ENCODE measurements at places on chromosomes 2 and 18.
A peak's percentile ranks its signal among the peaks of the same experiment; 100 is the strongest.

DNA sequence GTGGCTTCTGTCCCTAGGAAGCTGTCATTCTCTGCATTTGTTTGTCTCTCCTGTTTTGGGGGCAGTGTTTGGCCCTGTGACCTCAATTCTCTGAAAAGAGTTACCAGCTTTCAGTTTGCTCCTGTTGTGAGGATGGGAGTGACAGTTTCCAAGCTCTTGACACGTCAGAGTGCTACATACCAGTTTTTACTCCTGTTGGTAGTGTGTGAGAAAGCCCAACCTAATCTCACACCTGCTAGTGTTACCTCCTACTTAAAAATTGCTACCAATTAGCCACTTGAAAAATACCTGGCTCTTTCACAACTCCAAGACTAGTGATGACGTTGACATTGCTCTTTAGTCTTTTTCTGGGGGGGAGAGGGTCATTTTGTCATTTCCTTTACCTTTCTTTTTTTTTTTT, 14.1 kb downstream of the SKA1 start:
- DNase-seq: no peak

GRCh38 chr2:48723129-48723528, 32.4 kb downstream of the LHCGR start:
- DNase-seq: no peak

GRCh38 chr18:33135951-33136660, 304.4 kb downstream of the CCDC178 start:
- DNase-seq: no peak

DNA sequence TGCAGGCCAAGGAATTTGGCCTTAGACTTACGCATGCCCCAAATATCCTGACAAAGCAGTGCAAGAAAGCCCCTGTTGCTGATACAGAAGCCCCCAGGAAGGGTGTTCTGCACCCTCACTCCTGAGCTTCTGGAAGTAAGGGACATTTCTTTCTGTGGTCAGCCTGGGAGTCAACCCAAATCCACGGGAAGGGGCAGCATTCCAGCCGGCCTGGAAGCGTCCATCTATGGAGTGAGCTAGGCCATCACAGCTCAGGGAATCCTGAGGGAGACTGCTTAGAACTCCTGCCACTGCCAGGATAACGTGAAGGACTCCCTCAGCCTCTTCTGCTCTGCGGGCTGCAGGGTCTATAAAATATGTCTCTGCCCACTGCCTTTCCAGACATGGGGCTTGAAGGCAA, 173.9 kb downstream of the ANAPC1 start:
- no peak for DNase-seq

DNA sequence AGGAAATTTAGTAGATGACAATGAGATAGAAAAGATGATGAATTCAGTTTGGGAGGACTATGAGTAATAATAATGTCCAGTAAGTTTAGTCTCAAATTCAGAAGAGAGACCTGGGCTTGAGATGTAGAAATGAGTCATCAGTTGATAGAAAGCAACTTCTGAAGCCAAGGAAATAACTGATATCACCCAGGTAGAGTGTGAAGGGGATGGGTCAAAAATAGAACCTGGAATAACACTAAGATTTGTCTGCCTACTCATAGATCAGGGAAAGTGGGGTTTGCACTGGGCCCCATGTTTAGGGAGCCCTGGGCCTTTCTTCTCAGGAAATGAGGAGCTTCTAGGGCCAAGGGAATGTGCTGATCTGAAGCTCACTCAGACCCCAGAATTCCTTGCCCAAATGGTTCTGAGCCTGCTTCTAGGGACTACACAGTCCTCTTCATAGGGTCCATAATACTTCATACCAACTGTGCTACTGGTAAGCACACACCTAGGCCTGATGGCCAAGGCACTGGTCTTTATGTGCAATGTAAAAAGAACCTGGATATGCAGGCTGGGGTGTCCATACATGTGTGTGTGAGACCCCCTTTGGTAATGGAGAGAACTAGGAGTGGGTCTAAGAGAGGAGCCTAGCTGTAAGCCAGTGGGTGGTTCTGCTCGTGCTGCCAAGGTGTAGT, 141.2 kb downstream of the IKZF2 start:
- no peak for DNase-seq

- no peak for DNase-seq
Observed at GRCh38 chr18:21112140-21112473, 494 bp upstream of the ROCK1 start.

- DNase-seq: no peak
Observed at GRCh38 chr2:26299471-26300101, 46.4 kb upstream of the SELENOI start.

DNA sequence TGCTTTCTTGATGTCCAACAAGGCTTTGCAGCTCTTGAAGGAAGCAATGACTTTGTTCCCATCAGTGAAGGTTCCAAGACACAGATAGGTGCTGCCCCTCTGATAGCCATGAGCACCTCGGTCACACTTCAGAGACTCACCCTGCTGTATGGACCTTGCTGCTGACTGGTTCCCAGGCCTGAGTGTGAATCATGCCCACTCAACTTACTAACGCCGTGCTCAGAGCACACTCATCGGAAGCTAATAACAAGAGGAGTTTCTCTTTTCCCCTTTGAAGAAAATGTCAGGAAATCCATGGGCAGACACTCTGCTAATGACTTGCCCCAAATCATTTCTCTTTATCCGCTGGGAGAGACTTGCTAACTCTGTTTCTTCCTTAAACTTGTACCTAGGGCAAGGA, 83.8 kb upstream of the ARL4C start:
- no peak for DNase-seq

DNA sequence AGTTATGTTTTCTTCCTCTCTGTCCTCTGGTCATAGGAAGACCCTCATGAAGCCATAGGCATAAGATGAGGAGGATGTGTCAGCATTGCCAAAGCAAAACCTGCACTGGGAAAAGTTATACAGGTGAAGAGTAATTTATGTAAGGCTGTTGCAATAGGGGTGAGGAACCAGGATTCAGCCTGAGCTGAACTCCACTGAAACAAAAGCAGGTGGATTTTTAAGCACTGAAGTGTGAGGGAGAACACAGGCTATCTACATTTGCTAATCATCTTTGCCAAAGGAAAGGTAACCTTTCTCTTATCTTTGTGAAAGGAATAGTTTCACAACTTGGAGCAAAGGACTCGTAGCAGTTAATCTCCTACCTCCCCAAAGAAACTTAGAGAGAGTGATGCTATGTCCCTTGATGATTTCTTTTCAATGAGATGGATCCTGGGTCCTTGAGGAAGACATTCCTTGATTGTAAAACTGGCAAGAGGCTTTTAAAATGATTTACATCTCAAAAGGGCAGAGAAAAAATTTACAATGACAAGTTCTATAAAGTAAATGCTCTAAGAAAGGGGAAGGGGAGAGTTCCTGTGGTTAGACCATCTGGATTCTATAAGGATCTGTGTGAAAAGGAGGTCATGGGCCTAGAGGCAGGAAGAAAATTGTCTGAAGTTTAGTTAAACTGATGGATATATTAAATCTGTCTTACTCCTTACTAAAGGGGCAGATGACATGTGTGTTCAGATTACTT, 385.4 kb upstream of the CDH7 start:
- DNase-seq: no peak

GRCh38 chr2:106623456-106623855, 136.3 kb downstream of the CD8B2 start:
- DNase-seq: no peak

DNA sequence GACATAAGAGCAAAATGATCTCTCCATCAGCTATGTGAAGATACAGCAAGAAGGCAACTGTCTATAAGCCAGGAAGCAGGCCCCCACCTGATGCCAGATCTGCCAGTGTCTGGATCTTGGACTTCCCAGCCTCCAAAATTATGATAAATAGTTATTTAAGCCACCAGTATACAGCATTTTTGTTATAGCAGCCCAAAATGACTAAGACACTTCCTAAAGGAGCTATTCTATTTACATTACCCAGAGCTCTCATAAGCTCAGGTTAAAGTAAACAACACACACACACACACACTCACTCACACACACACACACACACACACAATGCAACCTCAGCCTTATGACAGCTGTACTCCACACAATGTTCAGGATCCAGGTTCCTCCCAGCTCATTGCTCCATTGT, 5.7 kb upstream of the YPEL5 start:
- DNase-seq: no peak

DNA sequence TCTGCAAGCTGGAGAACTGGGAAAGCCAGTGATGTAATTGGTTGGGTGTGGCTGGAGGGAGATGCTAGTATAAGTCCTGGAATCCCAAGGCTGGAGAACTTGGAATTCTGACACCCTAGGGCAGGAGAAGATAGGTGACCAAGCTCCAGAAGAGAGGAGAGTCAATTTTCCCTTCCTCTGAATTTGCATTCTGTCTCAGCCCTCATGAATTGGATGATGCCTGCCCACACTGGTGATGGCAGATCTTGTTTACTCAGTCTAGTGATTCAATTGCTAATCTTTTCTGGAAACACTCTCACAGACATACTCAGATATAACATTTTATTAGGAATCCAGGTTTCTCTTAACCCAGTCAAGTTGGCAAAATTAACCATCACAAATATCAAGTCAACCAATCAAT, 287.2 kb downstream of the RDH14 start:
- no peak for DNase-seq

DNA sequence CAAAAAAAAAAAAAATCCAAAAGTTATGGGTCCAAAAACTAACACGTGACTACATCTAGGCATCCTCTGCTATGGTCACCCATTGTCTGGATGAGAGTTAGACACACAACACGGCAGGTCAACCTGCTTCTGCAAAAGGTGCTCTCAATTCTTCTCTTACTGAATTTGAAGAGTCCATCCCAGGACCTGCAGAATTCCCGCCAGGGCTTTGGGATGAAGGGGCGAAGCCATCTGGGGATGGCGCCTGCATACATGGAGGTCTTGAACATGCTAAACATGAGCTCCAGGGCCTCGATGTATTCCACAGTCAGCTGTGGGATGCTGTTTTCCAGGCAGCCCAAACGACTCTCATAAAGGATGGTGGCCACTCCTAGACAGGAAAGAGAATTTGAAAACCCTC, 19.1 kb downstream of the CYP27C1 start:
- no peak for DNase-seq

GRCh38 chr2:60581433-60582282, 28.2 kb upstream of the BCL11A start:
- DNase-seq: peak; percentile 69

Data from 8988T (cell line).